ENCODE measurements at places on chromosomes 4 and X.
A peak's percentile ranks its signal among the peaks of the same experiment; 100 is the strongest.

DNA sequence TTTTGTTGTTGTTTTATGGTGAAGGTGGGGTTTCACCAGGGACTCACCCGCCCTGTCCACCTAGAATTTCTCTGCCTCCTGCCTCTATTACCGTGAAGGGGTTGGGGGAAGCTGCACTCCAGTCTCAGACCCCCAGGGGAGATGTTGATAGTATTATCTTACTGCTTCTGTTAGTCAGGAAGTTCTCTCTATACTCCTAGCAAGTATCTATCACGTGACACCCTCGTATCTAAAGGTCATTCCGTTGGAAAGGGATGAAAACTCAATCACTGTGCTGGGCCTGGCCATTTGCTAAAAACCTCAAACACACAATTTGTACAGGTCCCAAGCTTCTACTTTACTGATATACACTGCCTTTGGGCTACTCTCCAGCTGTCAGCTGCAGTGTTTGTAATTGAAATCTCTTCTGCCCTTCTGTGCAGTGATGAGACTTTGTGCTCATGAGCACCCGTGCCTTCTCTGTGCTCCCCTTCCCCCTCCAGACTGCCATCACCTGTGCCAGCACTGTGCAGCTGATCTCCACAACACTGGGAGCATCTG lies 188.5 kb upstream of the ANXA3 start:
- DNase-seq: no peak

GRCh38 chr4:180060159-180060889 lies 2182.9 kb upstream of the TENM3 start:
- no peak for DNase-seq

DNA sequence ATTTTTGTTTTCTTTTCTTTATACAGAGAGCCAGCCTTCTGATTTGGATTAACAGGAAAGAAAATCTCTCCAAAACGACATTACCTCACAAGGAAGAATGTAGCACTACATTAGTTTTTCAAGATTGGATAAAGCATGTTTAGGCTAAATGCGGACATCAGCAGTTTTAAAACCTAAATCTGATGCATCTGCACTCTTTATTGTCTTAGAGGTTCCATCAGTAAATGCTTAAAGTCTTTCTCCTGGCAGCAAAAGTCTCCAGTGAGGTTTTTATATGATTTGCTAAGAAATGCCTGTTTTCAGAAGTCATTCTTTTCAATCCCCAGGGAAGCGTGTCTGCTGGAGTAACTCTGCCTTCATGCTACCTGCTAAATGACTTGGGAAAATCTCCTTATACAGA lies 912.9 kb upstream of the INTU start:
- no peak for DNase-seq

DNA sequence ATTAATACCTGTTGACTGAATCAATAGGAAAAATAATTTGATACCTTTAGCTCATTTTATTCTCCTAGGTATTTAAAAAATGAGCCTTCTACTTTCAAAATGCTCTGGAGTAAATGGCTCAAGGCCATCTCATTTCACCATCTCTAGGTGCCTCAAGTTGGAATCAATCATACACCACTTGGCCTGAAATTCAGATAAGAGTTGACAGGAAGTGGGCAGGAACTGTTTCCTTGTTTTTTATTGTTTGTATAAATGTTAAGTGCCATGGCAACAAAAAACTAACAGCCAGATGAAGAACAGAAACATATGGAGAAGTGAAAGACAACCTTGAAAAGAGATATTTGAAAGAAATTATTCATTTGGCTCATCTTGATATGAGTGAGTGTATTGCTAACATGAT lies 12.4 kb downstream of the LIMCH1 start:
- no peak for DNase-seq

DNA sequence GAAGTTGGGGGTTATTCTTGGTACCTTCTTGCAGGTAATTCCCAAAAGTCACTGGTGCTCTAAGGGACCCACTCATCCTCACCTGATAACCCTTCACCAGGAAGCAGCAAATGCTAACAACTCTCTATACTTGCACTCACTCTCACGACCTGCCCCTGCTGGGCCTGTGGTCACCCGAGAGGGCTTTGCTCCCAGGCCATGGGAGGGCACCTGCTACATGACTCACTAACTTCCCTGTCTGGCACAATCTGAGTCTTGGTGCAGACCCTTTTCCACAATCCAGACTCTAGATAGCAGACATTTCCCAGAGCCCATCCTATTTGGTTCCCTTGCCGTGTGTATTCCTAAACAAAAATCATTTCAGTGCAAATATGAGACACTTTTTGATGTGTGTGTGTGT lies 403.8 kb upstream of the FAT1 start:
- no peak for DNase-seq

DNA sequence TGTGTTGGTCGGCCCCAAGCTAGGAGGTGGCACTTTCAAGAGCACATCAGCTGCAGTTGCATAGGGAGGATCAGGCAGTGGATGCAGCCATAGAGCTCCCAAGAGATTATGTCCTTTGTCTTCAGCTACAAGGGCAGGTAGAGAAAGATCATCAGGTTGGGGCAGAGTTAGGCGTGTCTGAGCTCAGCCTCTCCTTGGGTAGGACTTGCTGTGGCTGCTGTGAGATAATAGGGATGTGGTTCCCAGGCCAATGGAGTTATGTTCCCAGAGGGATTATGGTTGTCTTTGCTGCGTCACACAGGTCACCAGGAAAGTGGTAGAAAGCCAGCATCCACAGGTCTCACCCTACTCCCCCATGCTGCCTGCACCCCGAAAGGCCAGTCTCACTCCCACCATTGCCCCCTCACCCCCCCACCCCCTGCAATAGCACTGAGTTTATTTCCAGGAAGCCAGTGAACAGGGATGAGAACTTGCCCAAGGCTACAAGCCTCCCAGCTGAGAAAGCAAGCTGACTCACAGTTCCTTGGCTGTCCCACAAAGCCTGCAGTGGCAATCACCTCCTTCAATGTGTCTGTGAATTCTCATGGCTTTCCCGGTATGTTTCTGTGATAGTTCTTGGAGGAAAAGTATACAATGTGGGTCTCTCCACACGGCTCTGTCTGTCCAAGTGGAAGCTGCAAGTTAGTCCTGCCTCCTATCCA lies 148.4 kb downstream of the STPG2 start:
- DNase-seq: no peak

DNA sequence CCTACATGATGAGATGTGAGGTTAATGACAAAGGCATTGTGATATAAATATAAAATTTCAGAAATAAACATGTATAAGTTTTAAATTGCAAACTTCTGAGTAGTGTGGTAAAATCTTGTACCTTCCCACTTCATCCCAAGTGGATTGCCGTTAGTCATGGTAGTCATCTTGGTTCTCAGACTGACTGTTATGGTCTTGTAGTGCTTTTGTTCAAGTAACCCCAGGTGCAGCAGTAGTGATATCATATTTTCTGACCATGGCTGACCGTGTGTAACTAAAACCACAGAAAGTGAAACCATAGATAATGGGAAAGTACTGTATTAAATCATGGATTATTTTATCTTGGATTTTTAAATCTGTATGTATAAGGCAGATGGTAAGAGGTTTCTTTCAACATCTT lies 74.8 kb upstream of the SLIT2 start:
- DNase-seq: no peak

GRCh38 chrX:107625739-107626138 lies 2.6 kb upstream of the PRPS1 start:
- DNase-seq: no peak

GRCh38 chrX:16528620-16529019 lies 121.3 kb upstream of the S100G start:
- DNase-seq: no peak

GRCh38 chrX:44871931-44872820 lies 812 bp upstream of the KDM6A start:
- no peak for DNase-seq

GRCh38 chrX:24169211-24169610 lies 19.7 kb downstream of the ZFX start:
- DNase-seq: no peak

- no peak for DNase-seq
These were observed 16.5 kb downstream of the FGFRL1 start for GRCh38 chr4:1027915-1028238.

GRCh38 chr4:85607624-85608023 lies 132.7 kb downstream of the ARHGAP24 start:
- DNase-seq: no peak

- DNase-seq: no peak
These were observed 41.5 kb downstream of the SMARCA5 start for GRCh38 chr4:143554728-143555597.

DNA sequence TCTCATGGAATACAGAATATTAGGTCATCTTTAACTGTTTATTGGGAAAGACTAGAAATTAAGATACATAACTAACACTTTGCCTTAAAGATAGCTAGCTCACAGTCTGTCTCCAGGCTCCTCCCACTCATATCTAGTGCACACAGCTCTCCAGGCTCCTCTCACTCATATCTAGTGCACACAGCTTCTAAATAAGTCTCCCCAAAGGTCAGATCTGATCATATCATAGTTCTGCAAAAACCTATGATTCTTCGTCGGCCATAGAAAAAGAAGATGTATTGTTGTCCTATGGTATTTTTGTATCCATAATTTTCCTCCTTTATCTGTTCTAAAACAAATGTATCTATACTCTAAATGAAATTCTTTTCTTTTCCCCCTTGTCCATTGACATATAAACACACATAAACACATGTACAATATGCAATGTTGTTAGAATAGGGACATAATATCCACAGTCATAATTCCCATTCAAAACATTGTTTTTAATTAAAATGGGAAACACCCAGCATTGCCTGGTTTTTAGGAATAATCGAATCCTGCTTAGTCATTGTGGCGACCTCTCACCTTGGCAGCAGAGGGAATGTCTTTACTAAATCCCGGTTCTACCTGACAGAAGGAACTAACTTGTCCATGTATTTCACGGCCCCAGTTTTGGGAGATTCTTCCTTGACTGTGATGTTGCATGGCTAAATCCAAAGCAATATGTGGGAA lies 1282.0 kb downstream of the PCDH7 start:
- no peak for DNase-seq

GRCh38 chrX:46575991-46576392 lies 2.4 kb downstream of the CHST7 start:
- DNase-seq: no peak

DNA sequence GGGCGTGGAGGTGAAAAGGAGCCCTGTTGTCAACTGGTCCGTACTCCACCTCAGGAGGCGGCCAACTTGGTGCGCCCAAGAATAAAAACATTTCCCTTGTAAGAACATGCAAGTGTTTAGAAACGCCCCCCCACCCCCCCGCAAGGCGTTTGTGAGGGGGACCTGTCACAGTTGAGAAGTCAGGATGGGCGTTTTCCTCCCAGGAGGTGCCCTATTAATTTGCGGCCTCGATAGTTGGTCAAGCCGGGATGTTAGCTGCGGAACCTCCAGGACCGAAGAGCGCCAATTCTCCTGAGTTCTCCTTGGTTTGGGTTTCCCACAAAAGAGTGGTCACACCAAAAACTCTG lies 651 bp upstream of the SAP30 start:
- no peak for DNase-seq

DNA sequence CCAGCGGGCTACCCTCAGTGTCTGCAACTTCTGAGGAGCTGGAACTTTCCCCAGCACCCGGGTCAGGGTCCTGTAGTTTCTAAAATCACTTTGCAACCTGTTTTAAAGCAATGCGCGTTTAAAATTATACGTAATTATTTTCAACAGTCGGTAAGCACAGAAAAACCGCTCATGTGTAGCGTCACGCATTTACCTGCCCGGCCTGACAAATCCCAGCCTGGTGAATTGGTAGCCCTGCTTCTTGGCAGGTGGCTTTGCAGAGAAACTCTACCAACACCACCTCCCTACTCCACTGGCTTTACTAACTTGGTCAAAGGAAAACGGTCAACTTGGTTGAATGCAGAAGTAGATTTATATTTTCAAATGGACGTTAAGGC lies 640 bp downstream of the BANK1 start:
- no peak for DNase-seq

DNA sequence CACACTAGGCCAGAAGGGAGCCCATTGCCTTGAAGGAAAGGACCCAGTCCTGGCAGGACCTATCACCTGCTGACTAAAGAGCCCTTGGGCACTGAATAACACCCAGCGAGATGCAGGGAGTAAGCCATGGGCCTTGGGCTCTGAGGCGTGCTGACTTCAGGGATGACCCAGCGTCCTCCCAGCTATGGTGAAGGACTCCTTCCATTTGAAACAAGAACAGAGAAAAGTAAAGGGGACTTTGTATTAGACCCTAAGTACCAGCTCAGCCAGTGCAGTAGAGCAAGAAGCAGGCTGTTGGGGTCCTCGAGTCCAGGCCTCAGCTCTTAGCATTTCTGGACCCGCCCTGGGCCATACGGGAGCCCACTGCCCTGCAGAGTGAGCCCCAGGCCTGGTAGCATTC lies 5.1 kb downstream of the ETDA start:
- no peak for DNase-seq

- no peak for DNase-seq
These were observed 48.0 kb downstream of the SEPTIN11 start for GRCh38 chr4:76997532-76997931.

- DNase-seq: no peak
These were observed 44.3 kb downstream of the NYX start for GRCh38 chrX:41491267-41492004.

GRCh38 chr4:164768516-164768915 lies 14.6 kb downstream of the SMIM31 start:
- DNase-seq: no peak

- DNase-seq: peak; percentile 79
These were observed 36.7 kb upstream of the HMX1 start for GRCh38 chr4:8908206-8908893.

DNA sequence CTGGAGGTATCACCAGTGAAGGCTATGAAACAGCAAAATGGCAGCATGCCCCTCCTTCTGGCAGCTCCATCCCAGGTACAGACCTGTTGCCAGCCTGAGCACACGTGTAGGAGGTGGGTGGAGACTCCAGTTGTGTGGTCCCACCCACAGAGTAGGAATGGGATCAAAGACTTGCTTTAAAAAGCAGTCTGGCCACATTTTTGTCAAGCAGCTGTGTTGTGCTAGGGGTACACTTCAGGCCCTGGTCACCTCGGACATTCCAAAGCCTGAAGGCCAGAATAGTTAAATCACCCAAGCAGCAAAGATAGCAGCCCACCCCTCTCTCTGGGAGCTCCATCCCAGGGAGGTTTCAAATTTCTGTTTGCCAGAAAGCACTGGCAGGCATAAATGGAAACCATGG lies 20.3 kb upstream of the AMBN start:
- DNase-seq: no peak

GRCh38 chr4:55183926-55184599 lies 58.7 kb upstream of the KDR start:
- no peak for DNase-seq

GRCh38 chr4:20684852-20685763 lies 15.2 kb upstream of the PACRGL start:
- DNase-seq: no peak

Measured in vagina (tissue), 2 donors.